Thoracic aorta (tissue), 2 donors: ENCODE measurements at places on chromosomes 3 and 15. TPM values are rescaled to one million over a fixed set of nuclear protein-coding genes. Genes with fewer than 3 reads are reported as not detected.

Gene GOLGA6D
- total RNA-seq: not detected

Gene PTPRG
- 208 TPM for total RNA-seq

Gene MST1
- 8.3 TPM for total RNA-seq

Gene FES
- total RNA-seq: 54.2 TPM

Gene USP50
- total RNA-seq: not detected

Gene CDC25A
- total RNA-seq: not detected

Gene JAGN1
- 21.5 TPM for total RNA-seq

Gene GRK7
- not detected for total RNA-seq

Gene SCN11A
- total RNA-seq: 0.07 TPM

Gene NOP10
- total RNA-seq: 88.8 TPM

DNA sequence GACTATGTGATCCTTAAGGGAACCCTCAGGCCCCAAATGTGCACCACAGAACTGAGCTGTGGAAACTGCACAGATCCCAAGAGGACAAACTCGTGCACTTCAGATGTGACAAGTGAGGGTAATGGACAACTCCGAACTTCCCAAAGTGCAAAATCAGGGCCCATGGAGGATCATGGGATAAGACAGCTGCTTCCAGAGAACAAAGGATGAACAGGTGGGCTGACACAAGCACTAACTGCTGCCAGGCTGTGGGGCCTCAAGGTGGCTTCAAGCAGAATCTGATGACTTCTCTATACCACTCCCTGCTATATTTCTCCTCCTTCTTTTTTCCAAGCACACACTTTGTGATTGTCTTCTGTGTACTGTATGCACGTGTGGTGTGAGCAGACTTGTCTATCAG lies 5.4 kb downstream of the TARS3 start:
- H3K4me3 ChIP-seq: no peak overlapping the region
- peaks cover 29% of the 10 kb centered on the region for H3K36me3 ChIP-seq
- no peaks in the 10 kb centered on the region for H3K27me3 ChIP-seq
- DNase-seq: no peak

- H3K4me3 ChIP-seq: no peak overlapping the region
- H3K27ac ChIP-seq: no peak overlapping the region
- no peak for DNase-seq
- peaks cover 31% of the 10 kb centered on the region for H3K4me1 ChIP-seq
- H3K36me3 ChIP-seq: no peaks in the 10 kb centered on the region
Measured at GRCh38 chr3:23856286-23856685, 50.5 kb downstream of the UBE2E1 start.

GRCh38 chr3:31958701-31959152 lies 22.3 kb downstream of the OSBPL10 start:
- H3K4me3 ChIP-seq: peak overlapping the region; percentile 64
- peaks cover 40% of the 10 kb centered on the region for H3K4me1 ChIP-seq
- peak overlapping the region; percentile 84 for H3K27ac ChIP-seq
- no peak for DNase-seq
- H3K27me3 ChIP-seq: no peaks in the 10 kb centered on the region

DNA sequence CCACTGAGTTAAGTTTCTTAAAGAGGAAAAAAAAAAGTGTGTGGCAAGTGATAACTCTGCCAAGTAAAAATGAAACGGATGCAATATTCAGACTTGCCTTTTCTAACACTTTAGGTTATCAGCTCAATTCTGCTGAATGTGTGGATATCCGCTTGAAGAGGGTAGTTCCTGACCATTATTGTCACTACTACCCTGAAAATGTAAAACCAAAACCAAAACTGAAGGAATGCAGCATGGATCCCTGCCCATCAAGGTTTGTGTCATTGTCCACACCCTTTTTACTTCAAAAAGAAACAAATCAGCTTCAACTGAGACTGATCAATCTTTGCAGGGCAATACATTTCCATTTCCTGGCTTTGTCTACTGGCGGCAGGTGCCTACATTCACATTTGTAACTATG lies 236.1 kb downstream of the ADAMTSL3 start:
- H3K36me3 ChIP-seq: no peaks in the 10 kb centered on the region
- H3K27ac ChIP-seq: no peak overlapping the region
- DNase-seq: no peak

DNA sequence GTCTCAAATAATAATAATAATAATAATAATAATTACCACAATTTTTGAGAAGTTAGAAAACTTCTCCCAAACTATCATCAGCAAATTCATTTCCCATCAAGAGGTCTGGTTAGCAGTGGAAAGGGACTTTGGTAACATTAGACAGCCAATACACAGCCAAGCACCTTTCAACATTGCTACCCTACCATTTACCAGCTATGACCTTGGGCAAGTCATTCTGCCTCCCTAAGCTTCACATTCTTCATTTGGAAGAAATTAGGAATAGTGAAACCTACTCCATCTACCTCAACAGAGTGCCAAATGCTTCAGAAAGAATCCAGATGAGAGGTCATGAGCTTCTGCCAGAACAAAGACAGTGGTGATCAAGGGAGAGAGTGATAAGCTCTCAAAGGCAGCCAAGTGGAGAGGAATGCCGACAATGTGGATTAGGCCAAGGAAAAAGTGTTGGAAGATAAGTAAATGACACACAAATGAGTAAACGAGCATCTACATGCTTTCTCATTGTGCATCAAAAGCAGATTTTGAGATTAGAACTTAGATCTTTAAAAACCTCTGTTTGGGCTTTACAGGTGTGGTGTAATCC lies 42.9 kb upstream of the LPP start:
- H3K36me3 ChIP-seq: no peaks in the 10 kb centered on the region
- no peak overlapping the region for H3K27ac ChIP-seq
- H3K27me3 ChIP-seq: no peaks in the 10 kb centered on the region

DNA sequence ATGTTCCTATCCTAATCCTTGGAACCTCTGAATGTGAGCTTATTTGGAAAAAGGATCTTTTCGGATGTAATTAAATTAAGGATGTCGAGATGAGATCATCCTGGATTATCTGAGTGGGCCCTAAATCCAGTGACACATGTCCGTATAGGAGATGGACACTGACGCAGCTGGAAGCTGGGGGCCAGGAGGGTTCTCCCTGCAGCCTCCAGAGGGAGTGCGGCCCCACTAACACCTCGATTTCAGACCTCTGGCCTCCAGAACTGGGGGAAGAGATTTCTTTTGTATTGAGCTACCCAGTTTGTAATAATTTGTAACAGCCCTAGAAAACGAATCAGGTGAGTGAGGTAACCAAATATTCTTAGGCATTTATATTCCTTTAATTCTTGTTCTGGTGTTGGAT lies 2.5 kb downstream of the DNAJB8 start:
- H3K36me3 ChIP-seq: no peaks in the 10 kb centered on the region
- H3K4me3 ChIP-seq: no peak overlapping the region
- H3K27ac ChIP-seq: no peak overlapping the region
- H3K27me3 ChIP-seq: no peaks in the 10 kb centered on the region
- no peaks in the 10 kb centered on the region for H3K4me1 ChIP-seq
- DNase-seq: no peak

DNA sequence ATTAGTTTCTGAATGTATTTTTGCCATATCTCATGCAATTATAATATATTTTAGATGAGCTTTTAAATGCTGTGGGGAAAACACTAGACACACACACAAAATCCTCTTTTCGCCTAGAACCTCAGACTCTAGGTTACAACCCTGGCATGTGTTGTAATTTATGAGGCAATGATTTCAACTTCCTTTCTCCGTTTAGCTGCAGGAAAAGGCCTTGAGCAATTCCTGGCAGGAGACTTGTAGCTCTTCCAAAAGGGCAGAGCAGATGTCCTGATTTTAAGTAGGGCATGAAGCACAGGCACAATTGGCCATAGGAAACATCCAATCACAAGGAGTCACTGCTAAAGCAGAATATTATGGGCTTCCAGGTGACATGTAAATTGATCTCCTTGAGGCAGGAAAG lies 82.0 kb downstream of the GPR156 start:
- H3K36me3 ChIP-seq: no peaks in the 10 kb centered on the region
- H3K27me3 ChIP-seq: no peaks in the 10 kb centered on the region
- H3K4me3 ChIP-seq: no peak overlapping the region
- DNase-seq: no peak
- H3K4me1 ChIP-seq: peaks cover 17% of the 10 kb centered on the region

GRCh38 chr3:71072986-71073385 lies 510.5 kb downstream of the FOXP1 start:
- H3K4me1 ChIP-seq: peaks cover 26% of the 10 kb centered on the region
- no peaks in the 10 kb centered on the region for H3K36me3 ChIP-seq
- DNase-seq: no peak
- H3K27ac ChIP-seq: no peak overlapping the region
- H3K4me3 ChIP-seq: no peak overlapping the region

DNA sequence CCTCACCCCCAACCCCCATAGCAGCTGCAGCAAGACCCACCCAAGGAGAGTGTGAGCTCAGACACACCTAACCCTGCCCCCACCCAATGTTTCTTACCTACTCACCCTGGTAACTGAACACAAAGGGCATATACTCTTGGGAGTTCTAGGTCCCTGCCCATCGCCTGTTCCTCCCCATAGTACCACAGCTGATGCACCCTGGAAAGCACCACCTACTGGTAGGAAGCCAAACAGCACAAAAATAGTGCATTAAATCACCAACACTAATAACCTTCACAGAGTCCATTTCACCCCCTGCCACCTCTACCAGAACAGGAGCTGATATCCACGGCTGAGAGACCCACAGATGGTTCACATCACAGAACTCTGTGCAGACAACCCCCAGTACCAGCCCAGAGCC lies 245.2 kb downstream of the EFHB start:
- DNase-seq: no peak

DNA sequence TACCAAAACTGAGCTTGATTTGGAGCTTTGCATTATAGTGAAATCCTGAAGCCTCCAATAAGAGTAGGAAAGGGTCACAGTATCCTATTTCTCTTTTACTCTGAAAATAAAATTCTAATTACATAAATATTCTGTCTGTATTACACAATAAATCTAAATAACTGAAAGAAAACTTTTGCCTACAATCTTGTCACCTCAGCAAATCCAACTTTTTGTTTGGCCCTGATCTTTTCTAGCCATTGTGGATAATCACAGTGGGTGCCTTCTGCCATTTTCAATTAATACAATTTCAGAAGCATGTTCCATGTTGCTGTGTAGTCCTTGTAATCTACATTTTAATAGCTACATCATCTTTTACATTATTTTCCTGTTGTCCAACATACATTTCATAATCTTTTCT lies 29.4 kb upstream of the TIPARP start:
- no peak for DNase-seq
- no peak overlapping the region for H3K27ac ChIP-seq
- peaks cover 16% of the 10 kb centered on the region for H3K4me1 ChIP-seq
- no peaks in the 10 kb centered on the region for H3K27me3 ChIP-seq
- H3K4me3 ChIP-seq: no peak overlapping the region
- H3K36me3 ChIP-seq: no peaks in the 10 kb centered on the region

DNA sequence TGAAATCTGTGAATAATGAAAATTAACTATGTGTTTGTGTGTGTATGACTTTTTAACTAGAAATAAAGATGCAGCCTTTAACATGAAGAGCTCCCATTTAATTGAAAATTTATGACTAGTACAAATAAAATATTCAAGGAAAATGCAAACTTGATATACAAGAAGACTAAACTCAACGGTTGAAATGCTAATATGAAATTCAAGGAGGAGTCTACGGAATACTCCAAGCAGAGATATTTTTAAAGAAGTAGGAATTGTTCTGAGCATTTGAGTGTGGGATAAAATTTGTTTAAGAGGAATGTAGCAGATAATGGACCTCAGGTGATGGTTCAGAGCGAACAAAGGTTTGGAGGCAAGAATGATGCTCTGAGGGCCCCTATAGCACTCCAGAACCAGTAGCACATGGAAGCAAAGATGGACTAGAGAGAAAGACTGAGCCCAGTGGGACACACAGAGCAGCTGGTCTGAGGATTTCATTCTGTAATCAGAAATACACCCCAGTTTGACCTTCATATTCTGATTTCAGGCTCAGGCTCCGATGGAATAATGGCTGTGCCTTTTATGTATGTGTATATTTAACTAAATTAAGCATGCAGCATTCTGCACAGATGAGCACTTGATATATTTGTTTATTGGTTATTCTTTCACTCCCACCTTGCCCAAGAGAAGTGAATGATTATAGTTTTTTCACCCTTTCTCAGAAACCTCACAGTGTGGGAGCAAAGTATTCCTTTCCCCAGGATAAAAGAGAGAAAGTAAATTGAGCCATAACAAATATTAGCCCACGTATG lies 227.1 kb downstream of the ZPLD1 start:
- H3K27me3 ChIP-seq: no peaks in the 10 kb centered on the region
- no peak for DNase-seq
- no peaks in the 10 kb centered on the region for H3K4me1 ChIP-seq
- no peaks in the 10 kb centered on the region for H3K36me3 ChIP-seq
- H3K4me3 ChIP-seq: no peak overlapping the region
- H3K27ac ChIP-seq: no peak overlapping the region

- H3K36me3 ChIP-seq: no peaks in the 10 kb centered on the region
- H3K4me3 ChIP-seq: no peak overlapping the region
- H3K27ac ChIP-seq: no peak overlapping the region
- no peaks in the 10 kb centered on the region for H3K27me3 ChIP-seq
- no peaks in the 10 kb centered on the region for H3K4me1 ChIP-seq
Measured at GRCh38 chr3:83096-83495, 113.5 kb upstream of the CHL1 start.
